Activated CD8-positive, alpha-beta memory T cell treated with anti-CD3 and anti-CD28 coated beads for 24 hours (primary cell): ENCODE measurements at places on chromosomes 3 and 15.
A peak's percentile ranks its signal among the peaks of the same experiment; 100 is the strongest.

DNA sequence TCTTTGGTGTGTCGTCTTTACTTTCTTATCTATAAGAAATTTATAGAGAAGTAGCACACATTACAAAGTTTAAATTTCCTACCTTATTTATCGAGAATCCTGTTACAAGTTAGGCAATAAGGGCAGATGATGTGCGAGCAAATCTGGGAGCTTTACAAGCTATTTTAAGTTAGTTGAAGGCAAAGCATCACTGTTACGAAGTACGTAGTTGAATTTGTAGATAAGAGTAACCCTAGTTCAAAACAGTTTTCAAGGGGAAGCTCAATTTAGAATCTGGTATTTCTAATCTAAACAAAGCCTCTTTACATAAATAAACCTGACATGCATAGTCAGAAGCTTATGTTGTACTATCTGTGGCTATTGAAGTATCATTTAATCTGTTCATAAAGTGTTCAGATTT lies 8.4 kb downstream of the KBTBD8 start:
- no peak for DNase-seq

- no peak for DNase-seq
Observed at GRCh38 chr3:184275961-184276910, at the start of gene ECE2. Gene ECE2 (plus strand): TSS chr3:184276022. CDS start chr3:184276154, 132 bp downstream.

GRCh38 chr3:116112696-116113095 lies 332.6 kb downstream of the LSAMP start:
- no peak for DNase-seq

DNA sequence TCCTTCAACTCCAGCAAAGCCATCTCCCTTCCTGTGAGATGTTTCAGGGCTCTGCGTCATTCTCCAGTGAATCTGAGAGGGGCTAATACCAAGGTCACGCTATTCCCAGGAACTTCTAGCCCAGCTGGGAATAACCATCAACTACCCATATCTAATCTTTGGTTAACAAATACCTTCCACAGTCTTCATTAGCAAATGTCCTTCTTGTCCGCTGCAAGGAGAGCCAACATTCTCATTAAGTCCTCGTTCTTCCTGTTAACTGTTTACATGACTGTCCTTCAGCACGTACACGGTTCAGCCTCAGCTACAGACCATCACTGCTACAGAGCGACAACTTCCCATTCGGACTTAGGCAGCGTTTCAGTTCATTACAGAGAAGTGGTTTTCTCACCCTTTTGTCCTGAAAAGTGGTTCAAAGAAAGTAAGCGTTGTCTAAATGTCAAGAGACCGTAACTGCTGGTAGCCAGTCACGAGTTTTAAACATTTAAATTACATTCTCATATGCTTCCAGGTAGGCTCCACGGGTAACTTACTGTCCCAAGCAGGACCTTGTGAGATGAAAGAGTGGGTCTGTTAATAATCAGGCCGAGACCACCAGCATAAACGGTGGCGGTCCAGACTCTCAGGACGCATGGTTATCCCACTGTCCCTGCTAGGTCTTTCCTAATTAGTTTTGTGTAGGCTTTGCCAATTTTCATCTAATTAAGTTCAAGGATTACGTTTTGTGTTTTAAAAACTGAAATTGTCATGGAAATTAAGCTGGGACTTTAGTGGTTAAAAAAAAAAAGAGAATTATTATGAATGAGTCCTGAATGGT lies 63.8 kb downstream of the CHSY1 start:
- DNase-seq = no peak

DNA sequence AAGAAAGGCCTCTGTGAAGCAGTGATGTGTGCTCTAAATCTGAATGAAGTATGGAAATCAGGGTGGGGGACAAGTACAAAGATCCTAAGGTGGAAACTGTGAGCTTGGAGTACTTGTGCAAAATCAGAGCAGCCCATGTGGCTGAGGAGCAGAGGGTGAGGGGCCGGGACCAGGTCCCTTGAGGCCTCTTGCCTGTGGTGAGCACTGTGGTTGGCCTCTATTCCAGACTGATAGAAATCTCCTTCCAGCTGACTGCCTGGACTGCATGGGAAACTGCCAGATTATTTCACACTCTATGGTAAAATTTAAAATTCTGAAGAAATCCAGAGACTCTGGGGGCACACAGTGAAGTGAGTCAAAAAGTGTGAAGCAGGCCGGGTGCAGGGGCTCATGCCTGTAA lies 81.4 kb downstream of the TM4SF4 start:
- DNase-seq = no peak

DNA sequence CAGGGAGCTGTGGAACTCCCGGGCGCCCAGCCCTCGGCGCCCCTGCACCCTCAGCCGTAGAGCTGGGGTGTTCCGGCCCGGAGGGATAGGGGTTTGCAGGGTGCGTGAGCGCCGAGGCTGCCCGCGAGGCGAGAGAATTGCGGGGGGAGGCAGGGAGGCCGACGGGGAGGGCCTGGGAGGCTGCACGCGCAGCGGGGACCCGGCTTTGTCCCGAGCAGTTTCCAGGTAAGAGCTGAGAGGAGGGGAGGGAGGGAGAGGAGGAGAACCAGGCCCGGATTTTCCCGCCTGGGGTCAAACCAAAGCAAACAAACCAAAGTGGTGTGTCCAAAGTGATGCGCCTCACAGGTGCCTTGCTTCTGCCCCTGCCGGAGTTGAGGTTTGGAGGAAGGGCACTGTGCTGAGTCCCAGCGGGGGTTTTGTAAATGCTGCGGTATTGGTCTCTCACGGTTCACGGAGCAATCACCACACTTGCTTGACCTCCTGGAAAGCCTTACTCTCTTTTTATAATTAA lies 146.4 kb downstream of the TJP1 start:
- no peak for DNase-seq

DNA sequence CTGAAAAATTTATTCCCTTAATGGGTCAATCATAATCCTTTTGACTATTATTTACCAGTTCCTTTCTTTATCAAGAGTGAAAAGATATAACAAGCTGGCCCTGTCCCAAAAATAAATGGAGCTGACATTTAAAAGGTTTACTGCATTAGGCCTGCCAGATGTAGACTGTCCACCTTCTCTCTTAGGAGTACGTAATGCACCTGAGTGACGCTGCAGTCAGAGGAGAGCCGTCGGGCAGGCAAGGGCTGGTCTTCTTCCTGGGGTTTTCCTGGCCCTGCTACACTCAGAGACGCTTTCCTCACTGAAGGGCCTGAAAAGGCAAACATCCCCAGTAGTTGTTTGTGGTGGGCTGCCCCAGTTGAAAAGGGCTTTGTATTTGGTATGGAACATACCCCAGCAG lies 27.6 kb downstream of the NEK4 start:
- no peak for DNase-seq

DNA sequence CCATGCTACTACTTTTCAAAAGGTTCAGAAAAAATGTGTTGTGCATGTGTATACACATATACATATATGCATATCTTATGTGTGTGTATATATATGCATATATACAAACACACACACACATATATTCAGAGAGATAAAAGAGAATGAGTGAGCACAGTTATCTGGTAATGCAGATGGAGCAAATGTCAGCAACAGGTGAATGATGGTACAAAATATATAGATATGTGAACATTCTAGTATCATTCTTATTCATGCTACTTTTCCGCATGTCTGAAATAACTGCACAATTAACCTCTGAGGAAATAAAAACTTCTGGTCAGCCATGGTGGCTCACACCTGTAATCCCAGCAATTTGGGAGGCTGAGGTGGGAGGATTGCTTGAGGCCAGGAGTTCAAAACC lies 222.6 kb upstream of the NANOGP8 start:
- no peak for DNase-seq

DNA sequence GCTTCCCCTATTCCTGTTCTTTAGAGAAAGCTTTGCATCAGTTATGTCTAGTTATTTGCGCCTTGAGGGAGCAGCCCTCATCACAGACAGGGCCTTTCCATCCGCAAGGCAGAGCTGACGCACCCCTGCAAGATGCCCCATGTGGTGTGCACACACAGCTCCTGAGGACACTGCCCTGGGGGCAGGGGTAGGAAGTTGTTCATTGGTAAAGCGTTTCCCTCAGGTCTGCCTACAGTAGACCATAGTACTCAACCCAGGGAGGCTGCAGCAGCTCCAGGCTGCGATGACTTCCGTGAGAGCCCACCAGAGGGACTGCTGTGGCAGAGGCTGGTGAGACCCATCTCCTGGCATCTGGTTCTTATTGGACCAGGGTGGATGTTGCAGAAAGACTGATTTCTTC lies 55.1 kb upstream of the PLXNA1 start:
- DNase-seq = no peak

GRCh38 chr3:66406163-66406562 lies 94.7 kb downstream of the LRIG1 start:
- no peak for DNase-seq

DNA sequence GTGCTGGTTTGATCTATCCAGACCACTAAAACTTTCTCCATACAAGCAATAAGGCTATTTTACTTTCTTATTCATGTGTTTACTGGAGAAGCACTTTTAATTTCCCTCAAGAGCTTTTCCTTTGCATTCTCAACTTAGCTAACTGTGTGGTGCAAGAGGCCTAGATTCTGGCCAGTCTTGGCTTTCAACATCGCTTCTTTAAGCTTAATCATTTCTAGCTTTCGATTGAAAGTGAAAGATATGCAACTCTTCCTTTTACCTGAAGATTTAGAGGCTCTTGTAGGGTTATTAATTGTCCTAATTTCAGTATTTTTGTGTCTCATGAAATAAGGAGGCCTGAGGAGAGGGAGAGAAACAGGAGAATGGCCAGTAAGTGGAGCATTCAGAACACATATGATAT lies 234.8 kb upstream of the GADL1 start:
- no peak for DNase-seq

- peak; percentile 77 for DNase-seq
Observed at GRCh38 chr15:67134067-67134838, 68.9 kb downstream of the SMAD3 start.

GRCh38 chr3:120274739-120275167 lies 10.3 kb downstream of the GPR156 start:
- no peak for DNase-seq

DNA sequence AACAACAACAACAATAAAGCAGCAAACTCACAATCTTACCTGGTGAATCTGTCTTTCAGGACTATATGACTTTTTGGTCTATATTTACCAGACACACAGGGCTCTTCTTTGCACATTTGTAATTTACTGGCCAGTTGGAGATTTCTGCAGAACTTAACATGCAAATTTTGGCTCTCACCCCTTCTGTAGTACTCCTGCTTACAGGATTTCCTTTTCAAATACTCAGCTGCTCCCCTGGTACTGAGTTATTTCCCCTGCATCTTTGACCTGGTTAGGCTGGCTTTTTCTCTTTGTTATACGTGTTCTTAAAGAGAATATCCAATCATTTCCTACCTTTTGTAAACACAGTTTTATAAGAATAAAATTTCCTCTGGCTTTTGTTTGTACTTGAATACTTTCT lies 228.0 kb downstream of the MBNL1 start:
- DNase-seq = no peak

DNA sequence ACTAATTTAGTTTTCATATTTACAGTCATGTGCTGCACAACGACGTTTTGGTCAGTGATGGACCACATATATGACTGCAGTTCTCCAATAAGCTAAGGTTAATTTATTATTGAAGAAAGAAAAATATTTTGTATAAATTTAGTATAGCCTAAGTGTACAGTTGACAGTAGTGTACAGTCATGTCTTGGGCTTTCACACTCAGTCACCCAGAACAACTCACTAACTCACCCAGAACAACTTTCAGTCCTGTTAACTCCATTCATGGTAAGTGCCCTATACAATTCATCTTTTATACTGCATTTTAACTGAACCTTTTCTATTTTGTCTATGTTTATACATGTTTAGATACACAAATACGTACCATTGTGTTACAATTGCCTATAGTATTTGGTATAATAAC lies 3.8 kb upstream of the GABRR3 start:
- no peak for DNase-seq

DNA sequence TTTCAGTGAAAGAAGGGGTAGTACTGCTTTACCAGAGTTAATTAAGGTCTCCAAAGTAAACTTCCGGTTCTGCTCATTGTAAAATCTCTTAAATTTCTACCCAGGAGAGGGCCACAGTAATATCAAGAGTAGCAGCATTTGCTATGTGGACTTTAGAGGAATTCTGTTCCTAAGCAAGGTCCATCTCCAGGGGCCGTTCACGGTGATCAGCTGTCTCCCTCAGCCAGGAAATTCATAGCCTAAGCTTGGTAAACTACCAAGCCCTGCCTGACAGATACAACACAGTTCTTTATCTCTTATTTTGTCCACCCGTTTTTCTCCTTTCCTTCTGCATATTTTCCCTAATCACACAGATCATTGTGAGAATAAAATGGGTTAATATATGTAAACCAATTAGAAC lies 2.3 kb downstream of the DUT start:
- no peak for DNase-seq

GRCh38 chr3:50502584-50503423 lies 630 bp downstream of the CACNA2D2 start:
- DNase-seq = peak; percentile 64

- DNase-seq = no peak
Observed at GRCh38 chr15:68515371-68516095, 63.3 kb upstream of the CORO2B start.

DNA sequence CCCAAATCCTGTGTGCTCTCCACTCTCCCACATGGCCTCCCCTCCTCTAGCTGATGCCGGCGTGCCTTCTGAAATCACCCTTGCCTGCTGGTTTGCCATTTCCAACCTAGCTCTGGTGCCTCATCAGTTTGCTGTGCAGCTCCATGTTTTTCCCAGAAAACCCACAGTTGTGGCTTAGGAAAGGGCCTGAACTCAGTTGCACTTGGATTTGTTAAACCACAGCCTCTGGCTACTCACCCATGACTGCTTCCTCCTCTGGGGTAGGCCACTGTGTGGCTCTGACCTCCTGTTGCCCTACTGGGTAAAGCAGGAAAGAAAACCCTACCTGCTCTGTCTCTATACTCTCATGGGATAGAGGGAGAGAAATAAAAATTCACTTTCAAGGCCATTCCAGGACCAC lies 97.3 kb downstream of the DAPK2 start:
- peak; percentile 35 for DNase-seq

DNA sequence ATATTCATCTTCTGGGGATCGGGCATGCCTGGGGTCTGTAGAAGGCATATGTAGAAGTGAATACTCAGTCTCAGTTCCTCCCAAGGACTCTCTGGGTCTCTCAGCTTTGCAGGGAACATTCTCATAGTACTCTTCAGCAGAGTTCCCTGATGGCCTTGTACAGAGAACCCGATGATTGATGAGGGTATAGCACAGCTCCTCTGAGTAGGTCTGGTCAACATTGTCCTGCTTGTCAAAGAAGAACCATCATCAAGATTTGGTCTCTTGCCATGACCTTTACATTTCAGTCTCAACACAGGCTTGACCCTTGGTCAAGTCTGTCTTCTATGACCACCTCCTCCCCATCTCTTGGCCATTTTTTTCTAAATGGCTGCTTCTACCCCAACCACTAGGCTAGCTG lies 9.5 kb downstream of the GCSAM start:
- no peak for DNase-seq

GRCh38 chr3:124887177-124887931 lies at the start of gene ITGB5:
Gene ITGB5 (minus strand): TSS chr3:124887365. CDS start chr3:124887000, 365 bp downstream.
- peak; percentile 72 for DNase-seq

GRCh38 chr3:116474032-116474780 lies 28.9 kb upstream of the LSAMP start:
- DNase-seq = no peak
